ENCODE measurements at places on chromosomes 16 and 17.
A peak's percentile ranks its signal among the peaks of the same experiment; 100 is the strongest.

GRCh38 chr17:49132699-49133364 lies at the start of gene B4GALNT2:
Gene B4GALNT2, plus strand, starts transcription at chr17:49132769. Its CDS starts 24 bp downstream, at chr17:49132793.
- DNase-seq, result peak; percentile 23

DNA sequence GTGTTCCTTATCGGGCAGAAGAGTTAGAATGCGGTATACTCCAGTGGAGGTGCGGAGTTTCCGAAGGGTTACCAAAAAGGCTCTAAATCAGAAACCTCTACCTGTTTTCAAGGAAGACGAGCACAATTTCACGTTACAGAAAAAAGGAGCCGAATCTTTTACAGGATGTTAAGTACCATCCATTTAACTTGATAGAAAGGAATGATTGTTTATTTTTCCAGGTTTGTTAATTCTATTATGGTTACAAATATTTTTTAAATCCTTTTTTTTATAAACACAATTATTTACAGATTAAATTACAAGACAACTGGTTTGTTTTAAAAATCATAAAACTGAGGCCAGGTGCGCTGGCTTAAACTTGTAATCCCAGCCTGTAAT lies 18.2 kb downstream of the ZNF213 start:
- no peak for DNase-seq

GRCh38 chr17:2903193-2903974 lies 107.1 kb downstream of the RAP1GAP2 start:
- no peak for DNase-seq

DNA sequence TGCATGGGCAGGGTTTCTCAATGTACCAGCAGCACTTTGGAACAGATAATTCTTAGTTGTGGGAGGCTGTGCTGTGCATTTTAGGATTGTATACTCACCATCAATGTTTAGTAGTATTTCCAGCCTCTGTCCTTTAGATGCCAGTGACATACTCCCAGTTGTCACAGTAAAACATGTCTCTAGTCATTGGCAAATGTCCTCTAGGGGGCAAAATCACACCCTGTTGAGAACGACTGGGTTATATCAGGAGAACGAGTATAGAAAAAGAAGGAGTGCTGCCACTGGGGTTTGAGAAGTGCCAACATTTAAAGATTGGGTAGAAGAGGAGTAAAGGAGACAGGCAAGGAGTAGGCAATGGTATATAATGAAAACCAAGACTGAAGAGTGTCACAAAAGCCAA lies 37.9 kb upstream of the SMIM36 start:
- DNase-seq, result no peak

DNA sequence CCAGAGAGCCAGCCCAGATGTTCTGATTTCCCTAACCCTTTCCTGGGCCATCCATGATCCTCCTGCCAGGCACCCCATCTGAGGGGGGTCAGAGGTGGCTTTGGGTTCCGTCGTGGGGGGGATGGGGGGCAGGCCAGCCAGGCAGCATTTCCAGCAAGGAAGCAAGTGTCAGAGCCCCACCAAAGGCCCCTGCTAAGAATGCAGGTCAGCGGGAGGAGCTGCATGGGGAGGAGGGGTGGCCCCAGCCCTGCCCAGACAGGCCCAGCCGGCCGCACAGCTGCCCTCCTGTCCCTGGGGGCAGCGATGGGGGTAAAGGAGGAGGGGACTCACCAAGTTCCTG lies 2.3 kb upstream of the SCRN2 start:
- DNase-seq, result no peak

DNA sequence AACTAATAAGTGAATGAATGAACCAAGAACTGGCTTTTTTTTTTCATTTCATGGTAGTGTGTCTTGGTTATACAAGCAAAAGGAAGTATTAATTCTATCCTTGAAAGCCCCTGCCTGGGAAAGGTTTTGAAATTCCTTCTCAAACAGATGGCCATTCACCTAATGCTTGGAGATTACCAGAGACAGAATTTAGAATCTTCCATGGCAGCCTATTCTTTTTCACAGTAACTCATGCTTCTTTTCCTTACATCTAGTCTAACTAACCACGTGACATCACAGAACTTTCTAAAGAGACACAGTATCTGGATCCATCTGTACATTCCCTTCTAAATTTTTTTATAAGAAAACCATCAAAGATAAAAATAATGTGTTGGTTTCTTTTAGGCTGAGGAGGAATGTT lies 151.6 kb downstream of the FTO start:
- no peak for DNase-seq

- DNase-seq, result no peak
Measured at GRCh38 chr16:56817938-56818337, 47.1 kb upstream of the SLC12A3 start.

GRCh38 chr17:29567554-29568330 lies 759 bp upstream of the TP53I13 start:
- DNase-seq, result peak; percentile 84

DNA sequence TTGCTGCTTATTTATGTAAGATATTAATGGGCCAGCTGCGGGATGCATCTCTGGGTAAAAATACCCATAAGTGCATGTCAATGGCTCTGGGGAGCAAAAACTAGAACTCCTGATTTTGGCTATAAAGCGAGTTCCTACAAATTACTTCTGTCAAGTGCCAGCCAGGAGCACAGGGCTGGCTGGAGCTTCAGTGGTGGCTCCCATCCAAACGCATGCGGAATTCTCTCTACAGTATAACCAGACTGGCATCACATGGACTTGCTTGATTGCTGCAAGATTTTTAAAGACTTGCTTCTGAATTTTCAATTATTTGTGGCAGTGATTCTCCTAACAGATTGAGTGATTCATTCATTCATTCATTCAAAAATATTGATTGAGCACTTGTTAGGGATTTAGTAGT lies 260.9 kb downstream of the PHKB start:
- no peak for DNase-seq

DNA sequence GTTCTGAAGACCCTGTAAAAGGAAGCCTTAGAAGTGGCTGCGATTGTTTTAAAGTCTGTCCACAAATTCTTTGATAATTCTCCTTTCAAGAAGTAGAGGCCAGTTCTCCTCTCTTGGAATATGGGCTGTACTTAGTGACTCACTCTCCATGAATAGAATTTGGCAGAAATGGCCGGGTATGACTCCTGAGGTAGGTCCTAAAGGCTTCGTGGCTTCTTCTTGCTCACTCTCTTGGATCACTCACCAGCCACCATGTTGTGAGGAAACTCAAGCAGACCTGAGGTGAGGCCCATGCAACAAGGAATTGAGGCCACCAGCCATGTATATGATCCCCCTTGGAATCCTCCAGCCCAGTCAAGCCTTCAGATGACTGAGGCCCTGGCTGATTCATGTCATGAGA lies 75.8 kb downstream of the WWOX start:
- no peak for DNase-seq

DNA sequence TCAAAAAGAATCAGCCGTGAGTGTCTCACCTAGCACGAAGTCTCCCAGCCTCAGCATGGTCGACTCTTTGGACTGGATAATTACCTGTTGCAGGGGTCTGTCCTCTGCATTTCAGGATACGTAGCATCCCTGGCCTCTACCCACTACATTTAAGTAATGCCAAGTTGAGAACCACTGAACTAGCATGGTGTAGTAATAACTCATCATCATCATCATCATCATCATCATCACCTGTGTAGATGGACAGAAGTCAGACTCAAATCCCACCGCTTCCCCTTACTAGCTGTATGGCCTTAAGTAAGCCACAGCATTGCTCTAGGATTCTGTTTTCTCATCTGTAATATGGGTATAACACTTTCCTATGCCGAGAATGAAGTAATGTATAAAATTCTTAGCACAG lies 373.1 kb upstream of the XYLT1 start:
- DNase-seq, result no peak

DNA sequence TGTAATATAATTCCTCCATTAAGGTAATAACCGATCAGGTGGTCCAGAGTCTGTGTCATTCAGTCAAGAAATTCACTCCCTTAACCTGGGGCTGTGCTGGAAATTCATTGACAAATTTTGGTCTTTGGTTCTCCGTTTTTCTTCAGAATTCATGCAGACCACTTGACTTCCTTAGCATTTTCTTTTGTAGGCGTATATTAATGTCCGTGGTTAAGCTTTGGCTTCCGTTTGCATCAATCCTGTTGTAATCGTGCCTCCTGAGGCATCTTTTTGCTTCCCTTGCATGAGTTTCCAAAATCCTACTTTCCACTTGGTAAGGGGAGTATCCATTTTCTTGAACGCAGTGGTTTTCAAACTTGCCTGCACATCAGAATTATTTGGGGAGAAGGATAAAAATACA lies 9.0 kb downstream of the LRRC37B start:
- no peak for DNase-seq

- no peak for DNase-seq
Measured at GRCh38 chr17:34703533-34703932, 124.2 kb downstream of the TMEM132E start.

GRCh38 chr17:81232616-81233241 lies 6.1 kb downstream of the TEPSIN start:
- DNase-seq, result no peak

DNA sequence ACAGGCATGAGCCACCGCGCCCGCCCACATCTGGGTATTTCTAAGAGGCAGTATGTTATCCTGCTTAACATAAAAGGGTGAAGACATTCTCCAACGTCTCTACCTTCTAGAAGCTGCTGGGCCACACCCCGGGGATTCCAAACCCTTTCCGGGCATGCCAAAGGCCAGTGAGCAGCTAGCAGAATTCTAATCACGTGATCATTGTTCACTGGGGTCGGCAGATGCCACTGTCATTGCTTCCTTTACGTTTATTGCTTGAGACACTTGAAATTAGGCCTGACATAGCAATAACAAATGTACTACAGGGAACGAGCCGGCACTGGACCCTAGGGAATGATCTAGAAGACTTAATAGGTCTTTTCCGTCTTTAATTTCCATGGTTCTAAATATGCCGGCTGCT lies 141.2 kb upstream of the ZFHX3 start:
- DNase-seq, result no peak

DNA sequence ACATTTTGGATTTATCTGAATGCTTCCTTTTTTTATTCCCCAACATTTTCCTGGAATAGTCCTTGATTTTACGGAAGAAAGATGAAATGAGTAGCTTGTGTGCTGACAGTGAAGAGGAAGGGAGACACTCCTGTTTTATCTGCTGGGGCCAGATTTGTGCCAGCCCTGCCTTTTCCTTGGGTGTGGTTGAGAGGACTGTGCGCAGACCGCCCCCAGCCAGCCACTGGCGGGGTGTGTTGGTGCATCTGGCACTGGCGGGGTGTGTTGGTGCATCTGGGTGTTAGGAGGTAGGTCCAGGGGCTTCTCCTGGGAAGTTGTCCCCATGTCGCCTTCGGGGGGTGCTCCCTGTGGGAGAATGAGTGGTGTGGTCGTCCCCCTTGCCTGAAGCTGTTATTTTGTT lies 39.5 kb downstream of the RAP1GAP2 start:
- no peak for DNase-seq

DNA sequence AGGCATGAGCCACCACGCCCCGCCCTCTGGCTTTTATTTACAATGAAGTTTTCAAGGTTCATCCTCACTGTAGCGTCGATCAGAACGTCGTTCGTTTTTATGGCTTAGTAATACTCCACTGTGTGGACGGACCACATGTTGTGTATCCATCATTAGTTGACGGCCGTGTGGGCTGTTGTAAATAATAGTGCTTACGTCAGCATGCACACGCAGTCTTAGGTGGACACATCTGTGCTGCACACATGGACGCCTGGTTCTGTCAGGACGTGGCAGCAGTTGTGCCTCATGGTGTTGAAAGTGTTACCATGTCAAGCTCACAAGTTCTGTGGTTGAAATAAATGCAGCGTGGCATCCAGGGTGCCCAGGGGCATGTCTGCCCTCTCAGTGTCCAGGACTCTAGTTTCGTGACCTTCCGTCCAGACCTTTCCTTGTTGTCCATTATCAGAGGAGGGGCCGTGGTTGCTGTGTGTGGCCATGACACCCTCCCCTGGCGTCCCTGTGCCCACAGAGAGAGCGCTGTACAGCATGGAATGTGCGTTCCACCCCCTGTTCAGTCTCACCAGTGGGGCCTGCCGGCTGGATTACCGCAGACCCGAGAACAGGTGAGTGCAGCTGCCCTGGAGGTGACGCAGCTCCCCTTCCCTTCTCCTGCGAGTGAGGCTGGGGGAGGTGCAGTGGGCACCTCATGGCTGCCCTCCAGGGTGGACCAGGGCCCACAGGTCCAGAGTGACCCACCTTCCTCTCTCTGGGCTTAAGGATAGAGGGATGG lies 22.3 kb downstream of the TCF25 start:
- DNase-seq, result no peak

GRCh38 chr17:3511852-3512504 lies 36.2 kb downstream of the ASPA start:
- no peak for DNase-seq

- DNase-seq, result no peak
Measured at GRCh38 chr17:37570527-37571093, 38.6 kb downstream of the SYNRG start.

GRCh38 chr16:72978212-72978611 lies 69.7 kb downstream of the ZFHX3 start:
- no peak for DNase-seq

DNA sequence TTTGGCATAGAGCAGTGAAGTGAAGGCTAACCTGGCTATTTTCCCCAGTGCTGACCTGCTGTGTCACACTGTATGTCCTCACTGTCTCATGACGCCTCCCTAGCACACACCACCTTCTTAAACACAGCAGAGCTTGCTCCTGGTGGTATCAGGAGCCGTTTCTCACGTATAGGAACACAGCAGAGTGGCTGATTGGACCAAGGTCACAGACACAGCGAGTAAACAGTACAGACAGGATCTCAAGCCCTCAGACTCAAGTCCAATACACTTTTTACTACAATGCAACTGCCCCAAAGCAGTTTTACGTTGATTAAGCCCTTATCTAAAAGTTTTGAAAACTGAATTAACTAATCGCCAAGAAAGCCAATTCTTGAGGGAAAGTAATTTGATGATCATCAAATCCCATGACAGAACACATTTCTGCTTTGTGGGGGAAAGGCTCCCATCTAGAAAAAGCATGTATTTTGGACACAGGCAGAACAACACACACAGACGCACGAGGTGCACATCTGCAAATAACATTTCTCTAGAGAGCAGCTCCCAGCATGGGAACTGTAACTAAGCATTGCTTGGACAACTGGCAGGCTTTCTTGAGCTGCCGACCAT lies 15.2 kb downstream of the ARHGAP17 start:
- DNase-seq, result no peak

DNA sequence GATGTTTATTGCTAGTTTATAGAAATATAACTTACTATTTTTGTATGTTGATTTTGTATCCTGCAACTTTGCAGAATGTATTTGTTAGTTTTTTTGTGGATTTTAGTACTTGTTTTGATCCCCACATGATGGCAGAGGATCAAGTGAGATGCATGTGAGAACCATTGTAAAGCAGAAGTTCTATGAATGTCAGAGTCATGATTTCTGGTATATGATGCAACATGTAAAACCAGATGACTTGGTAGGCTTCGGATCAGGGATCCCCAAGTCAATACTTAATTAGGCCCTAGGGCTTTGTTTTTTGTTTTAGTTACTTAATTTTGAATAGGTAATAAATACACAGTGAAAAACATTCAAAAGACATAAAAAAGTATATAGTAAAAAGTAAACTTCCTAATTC lies 45.8 kb downstream of the ESRP2 start:
- DNase-seq, result no peak

DNA sequence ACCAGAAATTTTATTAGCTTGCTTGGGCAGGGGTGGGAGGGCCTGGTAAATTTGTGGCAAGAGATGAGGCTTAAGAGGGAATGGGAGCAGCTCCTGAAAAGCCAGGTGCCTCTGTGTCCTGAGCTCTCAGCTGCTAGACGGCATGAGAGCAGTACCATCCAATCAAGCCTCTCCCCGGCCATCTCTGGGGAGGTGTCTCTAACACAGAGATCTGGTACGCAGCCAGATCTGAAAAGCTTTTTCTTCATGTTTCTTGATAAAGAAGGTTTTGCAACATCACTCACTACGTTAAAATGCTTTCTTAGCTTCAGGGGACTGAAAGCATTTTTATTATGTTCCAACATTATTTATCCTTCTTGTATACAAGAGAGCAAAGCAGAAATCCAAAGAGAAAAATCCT lies 488.2 kb downstream of the RBFOX1 start:
- DNase-seq, result no peak

Measured in CD4-positive, alpha-beta T cell (primary cell).